Stimulated activated CD8-positive, alpha-beta memory T cell treated with anti-CD3 and anti-CD28 coated beads, Interleukin-15, amount 100 ng/mL, for 24 hours (primary cell): ENCODE measurements at places on chromosomes 11 and 22.

DNA sequence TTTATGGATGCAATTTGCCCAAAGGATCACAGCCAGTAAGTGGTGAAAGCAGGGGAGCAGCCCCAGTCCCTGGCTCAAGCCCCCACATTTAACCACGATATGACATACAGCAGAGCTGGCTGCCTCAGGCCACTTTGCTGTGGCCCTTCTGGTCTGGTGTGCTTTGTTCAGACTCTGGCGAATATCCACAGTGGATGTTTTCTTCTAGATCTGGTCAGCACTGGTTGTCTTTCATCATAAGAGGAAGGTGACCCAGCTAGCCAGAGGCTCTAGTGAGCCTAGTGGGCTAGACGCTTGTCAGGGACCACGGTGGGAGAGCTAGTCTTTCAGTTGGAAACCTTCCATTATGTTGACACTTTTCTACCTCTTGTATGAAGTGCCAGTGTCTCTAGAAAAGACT lies 42.5 kb downstream of the DGCR2 start:
- DNase-seq: no peak

DNA sequence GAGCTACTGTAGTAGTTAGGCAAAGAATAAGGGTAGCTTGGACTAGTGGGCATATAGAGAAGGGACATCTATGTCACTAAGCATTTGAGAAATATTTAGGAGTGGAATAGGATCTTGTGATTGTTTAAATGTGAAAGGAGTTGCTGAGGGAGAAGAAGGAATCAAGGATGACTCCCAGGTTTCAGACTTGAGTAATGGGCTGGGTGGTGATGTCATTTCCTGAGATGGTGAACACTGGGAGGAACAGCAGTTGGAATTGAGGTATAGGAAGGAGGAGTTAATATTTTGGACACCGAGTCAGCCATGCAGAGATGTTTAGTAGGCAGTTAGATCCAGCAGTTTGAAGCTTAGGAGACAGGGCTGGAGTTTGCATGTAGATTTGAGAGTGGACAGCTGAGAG lies 40.1 kb downstream of the REXO2 start:
- no peak for DNase-seq

DNA sequence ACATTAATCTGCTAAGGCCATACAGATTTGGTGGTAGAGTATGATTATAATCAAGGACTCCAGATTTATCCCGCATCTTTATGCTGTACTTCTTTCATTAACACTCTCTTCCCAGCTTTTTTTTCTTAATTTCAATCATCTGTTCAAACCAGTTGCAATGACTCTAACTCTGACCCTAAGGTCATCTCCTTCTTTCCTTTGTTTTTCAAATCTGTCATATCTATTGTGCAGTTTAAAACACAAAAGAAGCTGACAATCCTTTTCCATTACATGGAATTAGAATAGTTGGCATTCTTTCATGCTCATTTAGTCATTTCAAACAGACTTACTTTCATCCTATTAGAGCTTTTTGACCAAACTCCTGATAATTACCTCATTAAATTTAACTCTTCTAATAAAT lies 53.6 kb upstream of the GRM5 start:
- DNase-seq: no peak

DNA sequence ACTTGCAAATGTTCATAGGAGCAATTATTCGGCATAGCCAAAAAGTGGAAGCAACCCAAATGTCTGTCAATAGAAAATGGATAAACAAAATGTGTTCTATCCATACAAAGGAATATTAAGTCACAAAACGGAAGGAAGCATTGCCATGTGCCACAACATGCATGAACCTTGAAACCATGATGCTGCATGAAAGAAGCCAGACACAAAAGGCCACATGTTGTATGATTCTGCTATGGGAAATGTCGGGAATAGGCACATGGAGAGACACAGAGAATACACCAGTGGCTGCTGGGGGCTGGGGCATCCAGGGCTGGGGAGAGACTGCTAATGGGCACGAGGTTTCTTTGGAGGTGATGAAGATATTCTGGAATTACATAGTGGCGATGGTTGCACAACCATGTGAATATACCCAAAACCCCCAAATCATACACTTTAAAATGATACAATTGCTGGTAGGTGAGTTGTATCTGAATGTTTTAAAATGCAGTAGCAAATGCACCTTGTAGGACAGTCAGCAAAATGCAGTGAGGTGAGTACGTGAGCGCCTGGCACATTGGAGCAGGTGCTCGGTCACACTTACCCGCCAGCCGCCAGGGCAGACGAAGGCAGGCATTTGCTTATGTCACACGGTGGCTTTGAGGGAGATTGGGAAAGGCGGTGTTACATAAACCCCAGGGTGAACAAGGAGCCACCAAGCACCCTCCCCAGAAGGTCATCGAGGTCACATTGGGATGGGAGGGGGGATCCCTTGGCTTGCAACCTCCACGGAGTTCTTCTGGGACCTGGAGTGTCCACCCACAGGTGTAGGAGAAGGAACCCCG lies 6.3 kb upstream of the OSM start:
- DNase-seq: no peak

- no peak for DNase-seq
These were observed 34.9 kb downstream of the TBC1D22A start for GRCh38 chr22:46797355-46797754.

GRCh38 chr11:124085997-124086846 lies 29.0 kb upstream of the VWA5A start:
- no peak for DNase-seq

DNA sequence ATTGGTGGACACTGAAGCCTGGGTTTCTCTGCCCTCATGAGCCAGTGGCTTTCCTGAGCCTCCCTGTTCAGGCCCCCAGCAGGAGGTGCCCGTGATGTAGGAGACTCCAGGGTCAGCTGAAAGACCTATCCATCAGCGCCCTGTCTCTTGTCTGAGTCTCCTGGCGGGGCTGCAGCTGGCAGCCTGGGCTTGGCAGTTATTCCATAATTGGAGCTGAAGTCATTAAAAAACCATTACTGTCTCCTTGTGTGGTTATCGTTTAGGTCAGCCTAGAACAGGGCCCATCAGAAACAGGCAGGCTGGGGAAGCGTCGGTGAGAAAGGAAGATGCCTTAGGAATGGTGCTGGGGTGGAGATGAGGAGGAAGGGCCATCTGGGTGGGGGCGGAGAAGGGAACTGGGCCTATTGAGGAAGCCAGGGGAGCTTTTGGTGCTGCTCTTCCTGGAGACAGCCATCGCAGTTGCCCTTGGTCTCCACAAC lies 5.0 kb downstream of the TUB start:
- no peak for DNase-seq

DNA sequence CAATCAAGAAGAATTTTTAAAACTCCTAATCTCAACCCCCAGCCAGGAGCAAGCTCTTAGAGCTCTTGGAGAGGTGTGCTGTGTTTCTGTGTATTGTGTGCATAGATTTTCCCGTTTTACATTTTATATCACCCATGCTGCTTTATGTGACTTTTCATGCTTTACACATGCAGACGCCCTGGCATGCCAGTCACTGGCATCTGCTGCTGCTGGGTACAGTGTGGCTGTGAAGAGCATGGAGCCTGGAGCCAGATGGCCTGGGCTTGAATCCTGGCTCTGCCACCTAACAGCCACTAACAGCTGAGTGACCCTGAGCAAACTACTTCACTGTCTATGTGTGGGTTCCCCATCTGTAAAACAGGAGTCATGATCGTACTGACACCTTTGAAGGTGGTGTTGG lies 23.1 kb downstream of the POLR3H start:
- no peak for DNase-seq

- no peak for DNase-seq
These were observed 113.8 kb downstream of the NECTIN1 start for GRCh38 chr11:119615003-119615881.

- DNase-seq: no peak
These were observed 147.1 kb upstream of the SESN3 start for GRCh38 chr11:95378111-95378510.

- no peak for DNase-seq
These were observed 122.0 kb upstream of the SORL1-AS1 start for GRCh38 chr11:121574801-121575200.

- no peak for DNase-seq
These were observed 218.2 kb upstream of the CARD18 start for GRCh38 chr11:105357764-105358163.

GRCh38 chr11:62402960-62403730 lies 15.7 kb upstream of the SCGB1A1 start:
- DNase-seq: no peak

DNA sequence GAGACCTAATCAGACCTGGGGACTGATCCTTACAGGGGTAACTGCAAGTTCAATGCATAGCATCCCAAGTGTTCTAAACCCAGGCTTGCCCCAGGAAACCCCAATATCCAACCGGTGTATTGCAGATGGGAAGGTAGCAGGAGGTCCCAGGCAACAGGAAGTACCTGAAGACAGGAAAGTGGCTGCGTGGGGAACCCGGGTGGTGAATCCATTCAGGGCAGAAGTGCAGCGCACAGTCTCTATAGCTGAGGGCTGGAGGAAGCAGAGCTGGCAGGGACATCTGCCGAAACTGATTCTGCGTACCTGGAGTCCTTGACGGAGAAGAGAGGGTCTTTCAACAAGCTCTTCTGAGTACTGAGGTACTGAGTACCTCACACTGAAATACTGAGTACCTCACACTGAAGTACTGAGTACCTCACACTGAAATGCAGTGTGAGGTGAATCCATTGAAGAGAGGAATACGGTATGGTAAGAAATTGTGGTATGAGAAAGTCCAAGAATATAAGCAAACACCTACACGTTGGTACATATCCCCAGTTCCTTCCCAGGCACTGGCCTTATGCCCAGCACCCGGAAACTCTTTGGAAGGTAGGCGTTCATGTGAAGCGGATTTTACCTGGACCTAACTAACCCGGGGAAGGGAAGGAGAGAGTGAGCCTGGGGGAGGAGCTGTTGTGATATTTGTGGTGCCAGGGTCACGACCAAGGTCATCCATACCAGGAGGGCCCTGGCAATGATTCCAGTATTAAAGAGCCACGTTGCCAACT lies 20.1 kb downstream of the SCN4B start:
- no peak for DNase-seq

DNA sequence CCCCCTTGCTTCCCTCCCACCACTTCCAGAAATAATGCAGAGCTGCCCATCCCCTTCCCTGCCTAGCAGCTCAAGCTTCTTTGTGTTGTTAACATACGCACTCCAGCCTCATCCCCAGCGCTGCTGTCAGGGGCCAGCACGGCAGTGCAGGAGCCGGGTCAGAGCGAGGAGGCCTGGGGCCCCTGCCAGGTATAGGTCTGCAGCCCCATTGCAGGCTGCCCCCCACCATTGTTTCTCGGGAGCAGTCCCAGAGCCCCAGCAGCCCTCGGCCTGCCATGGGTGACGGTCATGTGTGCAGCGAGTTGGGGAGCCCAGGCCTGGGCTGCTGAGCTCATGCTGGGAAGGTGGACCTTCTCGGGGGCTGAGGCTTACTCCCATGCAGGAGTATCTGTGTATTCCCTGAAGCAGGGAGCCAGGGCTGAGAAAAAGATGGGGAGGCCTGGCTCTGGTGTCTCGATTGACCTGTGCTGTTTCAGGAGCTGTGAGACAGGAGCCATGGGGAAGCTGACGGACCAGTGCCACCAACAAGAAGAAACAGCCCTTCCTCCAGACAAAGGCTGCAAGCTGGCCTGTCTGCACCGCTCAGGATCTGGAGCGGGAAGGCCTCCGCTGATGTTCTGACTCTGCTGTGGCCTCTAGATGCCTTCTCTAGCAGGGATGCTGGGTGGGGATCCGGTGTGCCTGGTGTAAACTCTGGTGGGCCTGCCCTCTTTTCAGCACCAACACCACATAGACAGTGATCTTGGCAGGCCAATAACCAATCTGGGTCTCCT lies 220.5 kb upstream of the B3GAT1 start:
- no peak for DNase-seq

- DNase-seq: no peak
These were observed 45.7 kb upstream of the SHANK2 start for GRCh38 chr11:71298016-71298550.

- peak; percentile 98 for DNase-seq
These were observed 5.4 kb downstream of the CARNS1 start for GRCh38 chr11:67420646-67421429.

GRCh38 chr22:38930512-38930911 lies 26.9 kb upstream of the APOBEC3A start:
- DNase-seq: no peak

DNA sequence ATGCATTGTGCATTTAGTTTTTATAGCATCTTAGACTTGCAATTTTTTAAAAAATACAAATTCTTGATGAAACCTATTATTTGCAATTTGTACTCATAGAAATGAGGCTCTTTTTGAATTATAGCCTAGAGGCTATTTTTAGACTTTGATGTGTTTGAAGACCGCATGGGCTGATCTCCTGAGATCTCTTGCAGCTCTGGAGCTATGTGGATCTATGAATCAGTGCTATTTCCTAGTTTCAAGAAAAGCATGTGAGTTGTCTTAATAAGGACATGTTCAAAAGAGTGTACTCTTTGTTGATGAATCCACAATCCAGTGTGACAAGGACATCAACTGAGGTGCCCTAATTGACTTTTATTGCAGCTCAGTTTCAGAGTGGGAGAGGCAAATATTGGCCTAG lies 620.5 kb downstream of the ETS1 start:
- no peak for DNase-seq

- no peak for DNase-seq
These were observed 9.1 kb downstream of the FLRT1 start for GRCh38 chr11:64044730-64045393.

DNA sequence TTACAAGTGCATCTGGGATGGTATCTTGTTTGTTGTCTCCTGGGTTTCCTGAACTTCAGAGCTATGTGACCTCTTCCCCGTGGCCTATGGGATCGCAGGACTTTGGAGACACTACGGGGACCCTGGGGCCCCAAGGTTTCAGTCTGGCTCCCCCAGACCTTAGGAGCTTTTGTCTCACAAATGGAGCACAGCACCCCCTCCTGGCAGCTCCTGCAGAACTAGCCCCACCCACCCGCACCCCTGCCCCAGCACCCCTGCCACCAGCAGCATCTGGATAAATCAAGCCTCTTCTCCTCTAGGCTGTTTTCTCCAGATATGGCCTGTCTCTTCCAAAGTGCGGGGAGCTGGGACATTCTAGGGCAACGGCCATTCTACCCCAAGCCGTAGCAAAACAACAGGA lies 10.4 kb downstream of the RCOR2 start:
- no peak for DNase-seq

- no peak for DNase-seq
These were observed 941.3 kb downstream of the OPCML start for GRCh38 chr11:132590986-132591385.

- no peak for DNase-seq
These were observed 156.3 kb upstream of the SESN3 start for GRCh38 chr11:95387325-95387724.

- no peak for DNase-seq
These were observed 91.9 kb upstream of the PRR5 start for GRCh38 chr22:44610071-44610470.

- no peak for DNase-seq
These were observed 8.5 kb downstream of the TMEM258 start for GRCh38 chr11:61783717-61784505.

GRCh38 chr22:44033694-44034093 lies 9.6 kb downstream of the PARVB start:
- no peak for DNase-seq
